ENCODE measurements at places on chromosomes 3 and 15.

DNA sequence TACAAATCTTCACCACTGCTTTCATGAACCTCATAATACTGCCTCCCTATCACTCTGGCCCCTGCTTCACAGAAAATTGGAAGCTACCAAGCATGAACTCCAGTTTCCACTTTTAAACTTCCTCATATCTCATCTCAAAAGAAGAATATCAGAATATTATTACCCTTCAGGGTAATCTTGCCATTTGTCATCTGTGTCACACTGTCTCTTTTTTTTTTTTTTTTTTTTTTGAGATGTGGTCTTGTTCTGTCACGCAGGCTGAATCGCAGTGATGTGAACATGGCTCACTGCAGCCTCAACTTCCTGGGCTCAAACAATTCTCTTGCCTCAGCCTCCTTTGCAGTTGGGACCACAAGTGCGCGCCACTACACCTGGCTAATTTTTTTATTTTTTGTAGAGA, 80.4 kb upstream of the TCF12 start:
- no peak for DNase-seq

GRCh38 chr3:70273492-70273891, 38.9 kb downstream of the MDFIC2 start:
- DNase-seq, result peak; percentile 3

GRCh38 chr3:32703491-32703972, 18.5 kb downstream of the CNOT10 start:
- no peak for DNase-seq

DNA sequence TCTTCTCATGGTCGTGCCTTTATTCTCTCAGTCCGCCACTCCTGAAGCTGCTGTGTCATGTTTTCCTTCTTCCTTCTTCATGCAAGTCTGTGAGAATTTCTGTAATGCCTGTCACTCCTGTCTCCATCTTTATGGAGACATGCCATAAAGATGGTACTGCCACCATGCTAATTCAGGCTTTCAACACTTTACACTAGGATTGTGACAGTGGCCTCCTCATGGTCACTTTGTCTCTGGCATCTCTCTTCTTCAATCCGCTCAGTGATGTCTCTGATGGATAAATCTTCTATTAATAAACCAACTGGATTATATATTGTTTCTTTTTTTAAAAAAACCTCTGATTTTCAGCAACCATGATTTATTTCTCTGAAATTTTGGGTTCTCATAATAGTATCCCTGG, 18.1 kb downstream of the PPM1L start:
- DNase-seq, result no peak

- no peak for DNase-seq
Observed at GRCh38 chr3:11651900-11652299, 8.2 kb upstream of the VGLL4 start.

- DNase-seq, result no peak
Observed at GRCh38 chr15:47598996-47599395, 118.3 kb upstream of the SEMA6D start.

DNA sequence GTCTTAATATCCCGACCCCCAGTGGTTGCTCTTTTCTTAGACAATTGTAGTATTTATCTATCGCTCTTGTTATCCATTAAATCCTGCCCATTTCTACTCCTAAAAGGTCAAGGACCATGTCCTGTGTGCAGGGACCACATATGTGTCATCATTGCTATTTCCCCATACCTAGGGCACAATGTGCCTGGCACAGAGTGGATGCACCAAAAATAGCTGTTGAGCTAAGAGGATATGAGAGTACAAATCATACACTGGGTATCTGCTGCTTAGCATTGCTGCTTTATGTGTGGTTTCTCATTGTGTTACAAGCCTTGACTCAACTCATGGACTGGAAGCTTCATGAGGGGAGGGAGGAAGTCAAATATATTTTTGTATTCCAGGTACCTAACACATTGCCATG, 3.4 kb upstream of the MITF start:
- no peak for DNase-seq

- no peak for DNase-seq
Observed at GRCh38 chr15:100252779-100253417, 88.9 kb downstream of the ADAMTS17 start.

DNA sequence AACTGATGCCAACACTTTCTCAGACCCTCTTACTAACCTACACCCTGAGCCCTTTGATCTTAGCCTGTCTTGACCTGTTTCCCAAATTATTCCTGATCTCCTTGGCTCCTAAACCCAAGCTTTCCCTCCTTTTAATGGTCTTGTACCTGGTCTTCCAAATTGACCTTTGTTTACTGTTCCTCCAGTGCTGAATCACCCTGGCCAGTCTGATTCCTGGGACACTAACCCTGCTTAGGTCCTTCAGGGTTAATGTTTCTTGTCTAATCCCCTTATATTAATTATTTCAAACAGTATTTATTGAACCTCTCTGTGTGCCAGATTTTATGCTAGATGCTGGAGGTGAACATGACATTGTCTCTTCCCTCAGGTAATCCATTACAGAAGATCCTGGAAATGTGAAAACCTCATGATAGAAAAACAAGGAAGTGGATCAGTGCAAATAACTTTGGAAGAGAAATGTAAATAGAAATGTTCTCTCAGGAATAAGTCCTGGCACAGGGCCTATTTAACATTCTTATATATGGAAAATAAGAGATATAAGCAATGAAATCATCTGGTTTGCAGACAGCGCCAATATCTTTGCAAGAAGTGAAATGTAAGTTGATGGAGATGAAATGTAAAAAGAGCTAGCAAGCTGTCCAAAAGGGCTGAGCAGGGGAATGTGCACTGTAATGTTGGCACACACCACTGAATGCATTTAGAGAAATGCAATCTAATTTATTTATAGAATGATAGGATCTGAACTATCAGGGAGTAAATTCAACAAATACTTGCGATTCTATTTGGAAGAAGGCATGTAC, 20.7 kb downstream of the HGD start:
- DNase-seq, result peak; percentile 96

DNA sequence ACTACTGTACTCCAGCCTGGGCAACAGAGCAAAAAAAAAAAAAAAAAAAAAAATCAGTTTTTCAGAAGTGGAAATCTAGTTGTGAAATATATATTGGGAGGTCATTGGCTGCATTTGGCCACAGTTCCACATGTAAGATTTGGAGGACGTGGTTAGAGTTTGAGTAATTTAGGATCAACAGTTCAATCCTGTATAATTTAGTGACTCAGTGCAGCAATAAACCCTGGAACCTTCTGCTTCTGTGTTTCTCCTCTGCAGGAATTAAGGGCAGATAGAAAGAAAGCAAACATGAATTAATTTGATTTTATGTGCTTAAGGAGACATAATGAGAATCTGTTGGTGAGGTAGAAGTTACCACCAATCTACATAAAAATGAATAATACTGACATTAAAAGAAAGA, 347.0 kb downstream of the PTPRG start:
- no peak for DNase-seq

- no peak for DNase-seq
Observed at GRCh38 chr15:37132826-37133417, 32.6 kb upstream of the MEIS2 start.

DNA sequence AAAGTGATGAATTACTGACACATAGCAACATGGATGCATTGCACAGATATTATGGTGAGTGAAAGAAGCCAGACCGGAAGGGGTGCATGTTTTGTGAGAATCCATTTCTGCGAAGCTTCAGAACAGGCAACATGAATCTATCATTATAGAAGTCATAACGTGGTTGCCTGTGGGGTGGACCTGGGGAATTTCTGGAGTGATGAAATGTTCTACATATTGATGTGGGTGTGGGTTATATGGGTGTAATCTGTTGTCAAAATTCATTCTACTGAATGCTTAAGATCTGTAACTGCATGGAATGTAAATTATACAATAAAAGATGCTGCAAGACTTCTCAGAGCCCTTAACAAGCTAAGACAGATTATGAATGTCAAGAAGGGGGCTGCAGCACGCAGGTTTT, 25.2 kb upstream of the TSPAN3 start:
- no peak for DNase-seq

DNA sequence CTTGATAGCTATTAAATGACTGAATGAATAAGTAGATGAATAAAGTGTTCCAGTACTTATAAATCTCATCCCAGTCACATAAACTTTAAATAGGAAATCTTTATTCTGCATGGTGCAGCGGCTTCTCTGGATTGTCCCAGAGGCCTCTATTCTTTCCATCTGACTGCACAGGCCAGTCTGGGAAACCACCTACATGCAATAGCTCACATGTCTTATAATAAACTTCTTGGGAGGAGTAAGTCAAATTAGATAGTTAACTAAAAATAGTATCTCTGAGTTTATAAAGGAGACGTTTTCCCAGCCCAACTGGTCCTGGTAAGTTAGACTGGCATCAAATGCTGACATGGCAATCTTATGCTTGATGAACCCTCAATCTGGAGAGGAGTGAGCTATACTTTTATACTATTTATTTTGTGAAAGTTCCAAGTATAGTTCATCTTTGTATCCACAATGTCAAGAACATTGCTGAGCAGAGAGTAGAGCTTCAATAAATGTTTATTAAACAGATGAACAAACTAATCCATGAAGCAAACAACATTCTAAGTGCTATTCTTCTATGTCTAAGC, 417.6 kb downstream of the TIGIT start:
- peak; percentile 52 for DNase-seq

DNA sequence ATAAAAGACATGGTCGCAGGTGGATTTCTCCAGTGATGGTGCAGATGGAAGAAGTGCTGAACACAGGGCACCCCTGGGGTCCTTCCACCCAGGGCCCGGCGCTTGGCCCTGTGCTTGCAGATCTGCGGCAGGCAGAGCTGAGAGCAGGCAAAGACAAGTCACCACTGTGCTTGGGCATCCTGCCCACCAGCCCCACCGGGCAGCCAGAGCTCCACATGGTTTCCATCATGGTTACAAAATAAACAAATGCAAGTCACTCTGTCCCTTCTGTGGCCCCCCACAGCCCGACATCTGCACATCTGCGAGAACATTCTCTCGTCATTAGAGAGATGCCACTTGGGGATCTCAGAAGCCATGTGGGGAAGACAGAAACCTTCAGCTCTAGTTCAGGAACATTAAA, 37.6 kb upstream of the SFMBT1 start:
- DNase-seq, result no peak

DNA sequence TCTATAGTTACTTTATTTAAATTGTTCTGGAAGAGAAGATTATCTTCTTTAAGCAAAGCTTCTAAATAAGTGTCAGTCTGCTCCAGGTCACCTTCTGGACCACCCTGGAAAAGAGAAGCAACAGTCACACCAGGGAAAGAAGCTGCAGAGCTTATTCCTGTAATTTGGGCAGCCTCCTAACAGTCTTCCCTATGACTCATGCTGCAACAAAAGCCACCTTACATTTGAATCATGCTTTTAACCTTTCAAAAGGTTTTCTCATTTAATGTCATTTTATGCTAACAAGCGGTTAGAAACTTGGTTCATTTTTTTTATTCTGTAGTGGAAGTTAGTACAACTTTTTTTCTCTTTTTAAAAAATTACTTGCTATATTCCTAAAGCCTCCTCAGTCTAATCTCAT, 5.3 kb upstream of the GUCA1C start:
- no peak for DNase-seq

DNA sequence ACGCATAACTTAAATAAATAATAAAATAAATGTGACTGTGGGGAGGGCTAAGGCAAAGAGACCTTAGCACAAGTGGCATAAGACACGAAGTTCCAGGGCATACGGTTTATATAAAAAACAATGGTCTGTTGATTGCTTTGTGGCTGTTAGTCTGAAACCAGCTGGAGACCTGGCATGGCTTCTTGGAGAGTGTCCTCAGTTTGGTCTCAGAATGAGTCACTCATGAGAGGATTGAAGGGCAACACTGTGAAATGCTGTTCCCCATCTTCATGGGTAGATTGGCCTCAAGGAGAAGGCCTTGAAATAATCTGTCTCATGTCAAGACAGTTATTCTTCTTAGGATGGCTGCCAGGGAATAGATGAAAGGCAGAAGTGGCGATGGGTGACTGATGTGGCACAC, 62.2 kb downstream of the SOX2 start:
- no peak for DNase-seq

- DNase-seq, result no peak
Observed at GRCh38 chr3:49626101-49626581, 48.0 kb upstream of the APEH start.

- no peak for DNase-seq
Observed at GRCh38 chr3:128922804-128923459, 43.5 kb downstream of the ACAD9 start.

GRCh38 chr3:12380461-12380860, 91.6 kb downstream of the PPARG start:
- DNase-seq, result peak; percentile 34

DNA sequence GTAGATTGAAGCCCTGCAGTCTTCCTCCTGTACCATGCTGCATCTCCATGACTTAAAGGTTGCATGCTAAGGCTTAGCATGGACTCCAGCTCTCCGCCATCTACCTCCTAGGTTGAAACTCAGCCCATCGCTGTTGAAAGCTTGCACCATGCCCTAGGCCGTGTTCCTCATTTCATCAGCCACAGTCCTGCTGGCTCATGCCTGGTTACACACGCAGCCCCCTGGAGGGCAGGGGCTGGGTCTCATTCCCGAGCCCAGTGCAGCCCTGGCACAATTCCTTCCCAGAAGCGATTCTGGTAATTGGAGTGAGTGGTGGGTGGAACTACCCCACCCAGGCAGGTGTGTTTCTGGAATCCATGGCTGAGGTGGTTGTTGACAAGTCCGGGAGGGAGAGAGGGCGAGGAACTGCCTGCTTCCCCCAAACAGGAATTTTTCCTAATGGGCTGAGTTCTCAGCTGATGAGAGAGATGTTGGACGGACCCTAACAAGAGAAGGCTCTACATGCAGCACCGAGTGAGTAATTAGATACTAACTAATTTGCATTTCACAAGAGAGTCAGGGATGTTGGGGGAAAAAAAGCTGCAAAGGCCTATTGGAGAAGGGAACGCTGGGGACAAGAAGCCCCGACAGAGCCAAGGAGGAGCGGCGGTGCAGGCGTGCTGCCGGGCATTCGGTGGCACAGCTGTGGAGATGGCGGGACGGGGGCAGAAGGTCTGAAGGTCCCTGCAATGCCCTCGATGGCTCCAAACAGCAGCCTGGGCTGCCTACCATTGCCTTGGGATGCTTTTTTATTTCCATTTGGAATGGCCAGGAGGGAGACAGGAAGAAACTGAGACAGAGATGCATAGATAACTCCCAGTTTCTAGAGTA, 92.3 kb upstream of the TLE3 start:
- DNase-seq, result no peak

DNA sequence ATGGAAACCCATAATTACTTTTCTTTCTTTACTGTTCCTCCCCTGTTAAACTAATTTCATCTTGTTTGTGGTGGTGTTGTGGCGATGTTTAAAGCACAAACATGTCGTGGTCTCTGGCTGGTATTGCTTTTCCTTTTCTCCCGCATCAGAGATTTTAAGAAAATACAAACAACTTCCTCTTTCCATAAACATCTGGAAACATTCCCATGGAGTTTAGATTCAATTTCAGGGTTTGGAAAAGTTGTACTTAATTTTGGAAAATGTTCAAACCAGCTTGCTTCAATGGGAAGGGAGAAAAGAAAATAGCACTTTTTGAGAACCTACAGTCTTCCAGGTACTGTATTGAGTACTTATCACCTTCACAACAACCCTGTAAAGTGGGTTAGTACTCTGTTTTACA, 30.4 kb downstream of the STARD9 start:
- DNase-seq, result no peak

- DNase-seq, result no peak
Observed at GRCh38 chr15:100704281-100705055, 102.1 kb downstream of the ASB7 start.
